ENCODE measurements at places on chromosomes 4 and X. TPM values are rescaled to one million over a fixed set of nuclear protein-coding genes. Genes with fewer than 3 reads are reported as not detected.

The GLA gene
- total RNA-seq = 51.3 TPM

- no peak for DNase-seq
- H3K27ac ChIP-seq = no peak overlapping the region
- H3K36me3 ChIP-seq = no peaks in the 10 kb centered on the region
- peaks cover 9% of the 10 kb centered on the region for H3K4me1 ChIP-seq
- H3K27me3 ChIP-seq = no peaks in the 10 kb centered on the region
These were observed 71.8 kb downstream of the SUPT20HL2 start for GRCh38 chrX:24241822-24242648.

DNA sequence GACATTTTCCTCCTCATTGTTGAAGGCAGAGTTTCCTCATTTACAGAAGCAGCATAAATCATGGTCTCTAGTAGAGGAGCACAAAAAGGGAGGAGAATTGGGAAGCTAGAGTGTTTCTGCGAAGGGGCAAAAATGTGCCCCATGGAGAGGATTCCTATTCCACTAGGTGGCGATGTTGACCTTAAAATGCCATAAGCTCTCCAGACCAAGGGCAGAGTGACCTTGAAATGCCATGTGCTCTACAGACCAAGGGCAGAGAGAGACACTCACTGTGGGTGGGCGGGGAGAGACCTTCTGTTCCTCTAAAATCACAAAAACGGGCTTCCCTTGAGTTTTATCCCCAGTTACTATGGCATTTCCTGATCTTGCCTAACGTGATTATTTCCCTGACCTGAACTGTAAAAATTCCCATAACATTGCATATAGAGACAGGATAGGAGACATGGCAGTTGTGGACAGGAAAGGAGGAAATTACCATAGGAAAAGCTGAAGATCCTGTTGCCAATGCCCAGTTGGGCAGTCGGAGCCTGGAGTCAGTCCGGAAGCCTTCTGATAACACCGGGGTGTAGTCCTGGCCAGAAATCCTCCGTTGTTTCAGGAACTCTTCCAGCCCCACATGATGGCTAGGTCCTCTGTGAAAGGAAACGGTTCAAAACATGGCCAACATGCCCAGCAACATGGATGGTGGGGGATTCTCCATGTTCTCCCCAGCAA, 567.7 kb downstream of the MAGEB5 start:
- H3K4me1 ChIP-seq = no peaks in the 10 kb centered on the region
- no peaks in the 10 kb centered on the region for H3K27me3 ChIP-seq
- H3K27ac ChIP-seq = no peak overlapping the region
- H3K36me3 ChIP-seq = no peaks in the 10 kb centered on the region
- DNase-seq = no peak

DNA sequence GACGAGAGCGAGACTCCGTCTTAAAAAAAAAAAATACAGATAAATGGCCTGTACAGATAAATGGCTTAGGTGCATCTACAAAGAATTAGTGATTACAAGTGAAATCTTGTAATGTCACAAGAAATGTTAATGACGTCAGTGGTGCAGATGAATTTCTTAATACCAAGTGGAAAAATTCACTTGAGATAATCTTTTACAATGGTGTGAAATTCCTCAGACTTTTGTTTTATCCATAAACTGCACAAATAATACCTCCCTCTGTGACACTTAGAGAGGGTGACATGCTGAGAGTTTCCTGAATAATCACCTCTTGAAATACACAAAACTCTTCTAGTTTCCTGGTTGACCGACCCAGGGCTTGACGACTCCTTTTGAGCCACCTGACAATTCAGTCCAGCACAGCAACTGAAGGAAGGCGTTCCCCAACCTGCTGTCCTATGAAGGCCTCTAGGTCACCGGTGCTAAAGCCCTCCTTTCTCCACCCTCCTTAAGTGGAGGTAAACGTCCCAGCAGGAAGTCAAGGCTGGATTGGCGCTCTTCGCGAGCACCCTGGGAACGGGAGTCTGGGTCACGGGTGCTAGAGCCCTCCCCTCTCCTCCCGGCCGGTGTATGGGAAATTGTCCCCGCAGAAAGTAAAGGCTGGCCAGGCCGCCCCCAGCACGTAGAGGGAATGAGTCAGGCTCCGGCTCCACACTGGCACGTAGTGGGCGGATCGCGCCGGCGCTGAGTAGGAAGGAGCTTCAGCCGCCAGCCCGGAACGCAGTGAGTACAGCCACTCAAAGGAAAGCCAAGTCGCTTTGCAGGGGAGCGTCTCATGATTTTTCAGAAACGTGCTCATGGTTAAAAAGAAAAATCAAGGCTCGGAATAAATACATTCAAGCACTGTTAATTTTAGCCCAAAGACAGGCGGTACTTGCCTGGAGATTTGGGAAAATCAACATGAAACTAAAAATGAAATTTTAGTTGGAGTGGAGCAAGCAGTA, at the start of gene TMEM144:
Gene TMEM144 (plus strand): TSS at position 662 of the 983 bp plus-strand sequence. CDS start 2,182 bp downstream, outside the sequence.
- peak within 1 kb of the TSS; percentile 79 for H3K4me3 ChIP-seq
- DNase-seq = peak; percentile 71
- peaks cover 51% of the 10 kb centered on the region for H3K27me3 ChIP-seq
- no peaks in the 10 kb centered on the region for H3K36me3 ChIP-seq
- no peak within 1 kb of the TSS for H3K27ac ChIP-seq
- H3K4me1 ChIP-seq = peaks cover 20% of the 10 kb centered on the region
